ENCODE measurements at places on chromosomes 12 and 14.

GRCh38 chr12:57579677-57580465, 11.1 kb upstream of the PIP4K2C start:
- no peak for DNase-seq

DNA sequence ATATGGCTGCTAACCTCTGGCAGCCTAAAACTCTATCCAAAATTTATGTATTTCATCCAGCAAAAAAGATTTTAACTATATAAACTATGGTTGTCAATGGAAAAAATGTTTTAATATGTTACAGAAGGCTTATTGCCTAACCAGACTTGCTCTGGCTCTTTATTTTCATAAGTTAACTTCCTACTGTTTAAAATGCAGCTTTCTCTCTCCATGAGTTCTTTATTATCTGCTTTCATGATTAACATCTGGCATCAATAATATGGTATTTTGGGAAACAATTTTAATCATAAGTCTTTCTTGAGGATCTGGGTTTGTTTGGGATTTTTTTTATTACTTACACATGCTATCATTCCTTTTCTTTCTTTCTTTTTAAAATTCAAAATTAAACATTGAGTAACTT, 20.5 kb downstream of the KERA start:
- no peak for DNase-seq

GRCh38 chr12:41920355-41920754, 224.3 kb downstream of the GXYLT1 start:
- no peak for DNase-seq

- no peak for DNase-seq
Observed at GRCh38 chr12:82554529-82554928, 132.2 kb upstream of the TMTC2 start.

- peak; percentile 63 for DNase-seq
Observed at GRCh38 chr12:52020539-52021336, 14.0 kb downstream of the TAMALIN start.

- no peak for DNase-seq
Observed at GRCh38 chr14:102805941-102806340, 28.7 kb downstream of the TRAF3 start.

- DNase-seq = no peak
Observed at GRCh38 chr12:97308576-97309198, 153.9 kb upstream of the RMST start.

DNA sequence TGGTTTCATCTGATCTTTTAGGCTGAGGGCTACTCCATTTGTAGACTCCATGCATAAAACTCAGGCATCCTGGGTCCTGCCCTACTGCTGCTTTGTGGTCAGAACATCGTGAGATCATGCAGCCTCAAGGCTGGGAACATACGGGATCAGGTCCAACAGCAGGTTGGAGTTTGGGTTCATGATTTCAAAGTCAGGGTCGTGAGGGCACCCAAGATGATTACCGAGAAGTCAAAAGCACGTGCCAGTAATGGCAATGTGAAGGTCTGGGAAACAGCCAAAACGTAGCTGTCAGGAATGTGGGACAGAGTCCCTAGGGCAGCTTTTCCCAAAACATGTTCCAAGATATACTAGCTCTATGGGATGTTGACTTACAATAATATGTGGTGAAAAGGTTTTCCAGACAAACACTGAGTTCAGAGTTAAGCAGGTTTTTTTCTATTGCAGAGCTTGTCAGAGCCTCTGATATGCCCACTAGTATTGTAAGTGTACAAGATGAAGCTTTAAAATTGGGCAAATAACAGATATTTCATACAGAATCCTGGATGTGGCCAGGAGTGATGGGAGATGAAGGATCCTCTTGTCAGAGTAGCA, 130.3 kb upstream of the DNM1L start:
- DNase-seq = no peak

DNA sequence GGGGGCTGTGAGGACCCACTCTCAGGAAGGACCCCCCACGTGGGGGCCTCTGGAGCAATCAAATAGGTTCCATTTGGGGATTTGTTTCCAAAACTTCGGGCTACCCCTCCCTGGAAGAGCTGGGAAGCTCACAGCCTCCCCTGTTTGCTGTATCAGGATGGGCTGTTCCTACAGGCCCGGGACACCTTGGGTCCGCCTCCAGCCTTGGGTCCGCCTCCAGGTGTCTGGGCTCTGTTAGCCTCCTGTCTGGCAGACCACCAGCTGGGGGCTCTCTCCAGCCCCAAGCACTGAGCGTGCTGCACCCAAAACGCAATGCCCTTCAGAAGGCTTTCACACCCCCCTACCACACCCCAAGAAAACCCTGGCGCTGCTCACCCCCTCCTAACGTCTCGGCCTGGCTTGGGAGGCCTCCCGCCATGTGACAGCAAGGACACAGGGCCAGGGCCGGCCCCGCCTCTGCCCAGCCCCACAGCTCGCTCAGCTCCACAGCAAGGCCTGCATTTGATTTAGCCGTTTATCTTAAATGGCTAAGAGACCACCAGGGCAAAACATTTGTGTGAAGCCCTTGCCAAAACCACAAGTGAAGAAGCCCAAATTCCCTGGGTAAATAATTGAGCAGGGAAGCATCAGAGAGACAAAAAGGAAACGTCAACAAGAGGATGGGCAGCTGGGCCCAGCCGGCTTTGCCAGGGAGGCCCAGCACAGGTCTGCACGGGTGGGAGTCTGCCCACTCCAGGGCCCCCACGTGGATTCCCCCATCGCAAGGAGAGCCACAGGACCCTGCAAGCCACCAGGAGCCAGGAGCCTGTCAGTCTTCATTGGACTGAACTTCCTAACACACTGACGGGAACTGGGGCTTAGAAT, 39.9 kb downstream of the BCL11B start:
- DNase-seq = no peak

- no peak for DNase-seq
Observed at GRCh38 chr14:77186911-77187648, 5.5 kb downstream of the TMEM63C start.

DNA sequence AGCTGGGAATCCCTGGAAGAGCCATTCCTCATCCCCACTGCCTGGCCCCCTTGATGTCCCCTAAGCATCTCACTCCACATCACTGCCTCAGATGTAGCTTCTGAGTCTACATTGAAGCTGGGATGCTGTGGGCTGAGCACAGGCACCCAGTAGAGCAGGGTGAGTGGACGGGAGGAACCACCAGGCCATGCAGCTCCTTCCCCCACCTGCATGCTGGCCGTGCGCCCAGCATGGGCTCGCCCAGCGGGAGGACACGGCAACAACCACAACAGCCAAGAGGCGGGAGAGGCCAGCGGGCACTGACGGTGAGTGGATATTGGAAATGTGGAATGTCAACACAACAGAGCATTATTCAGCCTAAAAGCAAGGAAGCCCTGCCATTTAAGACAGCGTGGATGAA, 310.9 kb downstream of the ADGRD1 start:
- DNase-seq = no peak

DNA sequence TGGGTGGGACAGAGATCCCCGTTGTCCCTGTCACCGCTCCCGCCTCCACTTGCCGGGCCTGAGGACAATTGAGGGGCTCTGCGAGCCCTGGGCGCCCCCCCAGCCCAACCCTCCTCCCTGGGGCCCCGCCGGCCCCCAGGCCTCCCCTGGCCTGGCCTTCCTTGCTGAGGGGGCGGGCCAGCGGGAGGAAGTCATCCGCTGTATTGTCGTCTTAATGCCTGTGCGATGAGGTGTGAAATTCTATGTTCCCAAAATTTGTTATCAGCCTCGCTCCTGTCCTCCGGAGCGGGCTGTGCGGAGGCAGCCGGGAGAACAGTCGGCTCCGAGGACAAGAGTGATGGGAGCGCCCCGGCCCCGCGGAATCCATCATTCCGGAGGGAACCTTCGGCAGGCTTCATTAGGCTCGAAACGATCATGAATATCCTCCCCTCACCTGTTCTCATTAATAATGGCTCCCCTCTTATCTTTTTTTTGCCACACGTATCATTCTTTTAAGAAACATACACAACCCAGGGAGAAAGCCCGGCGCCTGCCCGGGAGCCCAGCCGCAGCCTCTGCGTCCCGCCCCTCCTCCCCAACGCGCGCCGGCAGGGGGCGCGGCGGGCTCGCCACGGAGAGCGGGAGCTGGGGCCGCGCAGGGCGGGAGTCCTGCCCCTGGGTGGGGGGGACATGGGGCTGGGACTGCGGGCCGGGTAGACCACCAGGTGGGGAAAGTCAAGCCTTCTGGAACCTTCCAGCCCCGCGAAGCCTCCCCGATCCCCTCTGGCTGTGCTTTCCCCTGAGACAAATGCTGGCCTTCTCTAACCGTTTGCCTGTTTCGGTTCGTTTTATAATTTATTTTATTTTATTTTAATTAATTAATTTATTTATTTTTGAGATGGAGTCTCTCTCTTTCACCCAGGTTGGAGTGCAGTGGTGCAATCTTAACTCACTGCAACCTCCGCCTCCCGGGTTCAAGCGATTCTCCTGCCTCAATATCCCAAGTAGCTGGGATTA, 17.1 kb upstream of the DLK1 start:
- DNase-seq = no peak

DNA sequence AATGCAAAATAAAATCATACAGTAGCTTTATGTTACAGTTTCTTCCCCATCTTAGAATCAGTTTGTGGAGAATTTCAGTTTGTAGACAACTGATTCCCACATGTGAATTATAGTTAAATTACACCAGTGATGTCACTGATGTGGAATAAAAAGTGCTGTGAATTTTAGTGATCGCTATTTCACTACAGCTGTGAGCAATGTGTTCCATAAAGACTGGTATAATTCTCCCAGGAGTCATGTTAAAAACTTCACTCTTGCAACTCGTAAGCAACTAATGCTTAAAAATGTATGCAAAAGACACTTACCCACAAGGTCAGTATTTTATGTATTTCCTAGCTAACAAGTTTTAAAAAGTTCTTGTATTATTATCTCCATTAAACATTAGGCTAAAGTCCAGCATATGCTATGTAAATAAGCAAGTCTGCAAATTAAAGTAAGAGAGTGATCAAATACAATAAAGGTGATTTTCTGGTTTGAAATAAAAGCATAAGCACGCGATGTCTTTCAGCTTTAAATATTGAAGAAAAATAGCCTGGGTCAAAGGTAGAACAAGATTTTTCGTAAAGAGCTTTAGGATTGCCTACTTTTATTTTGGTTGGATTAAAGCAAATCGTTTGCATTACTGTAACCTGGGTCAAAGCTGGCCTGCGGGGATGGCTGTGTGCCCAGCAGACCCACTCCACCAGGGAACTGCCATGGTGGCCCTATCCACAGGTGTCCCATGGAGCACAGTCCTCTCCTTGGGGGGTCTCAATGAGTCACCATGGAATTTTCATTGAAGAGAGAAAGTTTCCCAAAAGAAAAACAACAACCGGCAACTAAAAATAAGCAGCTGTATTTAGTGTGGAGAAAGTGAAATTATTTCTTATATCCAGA, 12.7 kb upstream of the LRIG3 start:
- DNase-seq = no peak

DNA sequence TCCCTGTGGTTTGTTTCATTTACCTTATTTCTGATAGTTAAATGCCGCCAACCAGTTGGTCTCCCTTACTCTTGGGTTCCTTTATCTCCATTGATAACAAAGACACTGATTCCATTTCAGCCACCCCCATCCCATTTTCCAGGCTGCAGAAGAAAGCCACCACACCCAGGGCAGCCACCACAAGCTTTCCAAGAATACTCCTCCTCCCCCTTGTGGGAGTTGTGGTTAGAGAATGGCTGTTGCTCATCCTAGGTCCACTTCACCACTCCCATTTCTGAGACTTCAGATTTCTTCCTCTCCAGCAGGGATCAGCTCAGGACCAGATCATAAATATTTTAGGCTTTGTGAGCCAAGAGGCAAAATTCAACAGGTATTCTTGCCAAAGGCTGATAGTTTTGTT, 73.9 kb downstream of the ANO4 start:
- no peak for DNase-seq

DNA sequence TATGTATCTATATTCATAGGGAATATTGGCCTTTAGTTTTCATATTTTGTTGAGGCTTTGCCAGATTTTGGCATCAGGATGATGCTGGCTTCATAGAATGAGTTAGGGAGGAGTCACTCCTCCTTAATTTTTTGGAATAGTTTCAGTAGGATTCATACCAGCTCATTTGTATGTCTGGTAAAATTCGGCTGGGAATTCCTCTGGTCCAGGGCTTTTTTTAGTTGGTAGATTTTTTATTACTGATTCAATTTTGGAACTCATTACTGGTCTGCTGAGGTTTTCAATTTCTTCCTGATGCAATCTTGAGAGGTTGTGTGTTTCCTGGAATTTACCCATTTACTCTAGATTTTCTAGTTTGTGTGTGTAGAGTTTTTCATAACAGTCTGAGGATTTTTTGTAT, 175.2 kb downstream of the EPS8 start:
- DNase-seq = no peak

DNA sequence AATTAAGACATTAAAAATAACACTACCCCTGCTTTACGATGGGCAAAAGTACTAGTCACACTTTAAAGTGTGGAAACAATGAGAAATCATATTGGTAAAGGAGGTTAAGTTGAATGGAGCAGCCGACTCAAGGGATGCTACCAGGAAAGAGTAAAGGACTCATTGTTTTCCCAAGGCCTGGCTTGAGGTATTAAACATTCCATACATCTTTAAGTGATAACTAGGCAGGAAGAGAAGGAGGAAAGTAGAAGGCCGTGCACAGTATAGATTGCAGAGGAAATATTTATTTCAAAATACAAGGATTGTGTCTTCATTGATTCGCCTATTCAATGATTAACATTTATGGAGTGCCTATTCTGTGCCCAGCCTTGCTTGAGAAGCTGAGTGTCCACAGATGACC, 20.6 kb upstream of the YARS2 start:
- no peak for DNase-seq

- DNase-seq = no peak
Observed at GRCh38 chr14:68977718-68978171, 1.4 kb downstream of the ACTN1 start.

GRCh38 chr14:51554953-51555352, 96.8 kb upstream of the FRMD6 start:
- no peak for DNase-seq

GRCh38 chr12:28611115-28611435, 420.8 kb downstream of the CCDC91 start:
- no peak for DNase-seq

- DNase-seq = no peak
Observed at GRCh38 chr14:30496852-30497251, 62.1 kb upstream of the G2E3 start.

DNA sequence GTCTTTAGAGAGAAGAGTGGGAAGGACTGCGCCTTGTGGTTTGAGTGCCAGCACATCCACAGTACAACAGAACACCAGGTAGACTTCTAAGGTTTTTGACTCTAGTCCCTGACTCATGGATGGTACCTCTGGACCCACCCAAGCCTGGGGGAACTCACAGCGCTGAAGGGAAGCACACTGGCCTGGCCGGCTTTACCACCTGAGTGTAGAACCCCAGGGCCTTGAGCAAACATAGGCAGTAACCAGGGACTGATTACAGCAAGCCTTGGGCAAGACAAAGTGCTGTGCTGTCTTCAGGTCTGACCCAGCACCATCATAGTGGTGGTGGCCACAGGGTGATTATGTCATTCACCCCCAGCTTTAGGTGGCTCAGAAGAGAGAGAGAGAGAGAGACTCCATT, 17.2 kb downstream of the EML5 start:
- DNase-seq = no peak

GRCh38 chr12:46490635-46491034, 118.1 kb upstream of the SLC38A2 start:
- DNase-seq = no peak

- DNase-seq = no peak
Observed at GRCh38 chr14:20477211-20477876, 8.1 kb downstream of the PNP start.
